ENCODE measurements at places on chromosomes 12 and 14. TPM values are rescaled to one million over a fixed set of nuclear protein-coding genes. Genes with fewer than 3 reads are reported as not detected.

Gene PRKD1
- total RNA-seq, result 10.8 TPM

Gene PTPN21
- 7.5 TPM for total RNA-seq

Gene TNS2
- total RNA-seq, result 37.1 TPM

Gene TPPP2
- total RNA-seq, result not detected

Gene HPD
- total RNA-seq, result not detected

Gene TGM1
- 1.1 TPM for total RNA-seq

Gene STYK1
- 14.4 TPM for total RNA-seq

Gene COX14
- total RNA-seq, result 29.4 TPM

Gene MYBPC1
- total RNA-seq, result not detected

Gene PRB2
- not detected for total RNA-seq
